ENCODE measurements at places on chromosomes 16 and 17.

- DNase-seq, result peak; percentile 55
These were observed 791 bp downstream of the MCRIP2 start for GRCh38 chr16:642189-643049.

DNA sequence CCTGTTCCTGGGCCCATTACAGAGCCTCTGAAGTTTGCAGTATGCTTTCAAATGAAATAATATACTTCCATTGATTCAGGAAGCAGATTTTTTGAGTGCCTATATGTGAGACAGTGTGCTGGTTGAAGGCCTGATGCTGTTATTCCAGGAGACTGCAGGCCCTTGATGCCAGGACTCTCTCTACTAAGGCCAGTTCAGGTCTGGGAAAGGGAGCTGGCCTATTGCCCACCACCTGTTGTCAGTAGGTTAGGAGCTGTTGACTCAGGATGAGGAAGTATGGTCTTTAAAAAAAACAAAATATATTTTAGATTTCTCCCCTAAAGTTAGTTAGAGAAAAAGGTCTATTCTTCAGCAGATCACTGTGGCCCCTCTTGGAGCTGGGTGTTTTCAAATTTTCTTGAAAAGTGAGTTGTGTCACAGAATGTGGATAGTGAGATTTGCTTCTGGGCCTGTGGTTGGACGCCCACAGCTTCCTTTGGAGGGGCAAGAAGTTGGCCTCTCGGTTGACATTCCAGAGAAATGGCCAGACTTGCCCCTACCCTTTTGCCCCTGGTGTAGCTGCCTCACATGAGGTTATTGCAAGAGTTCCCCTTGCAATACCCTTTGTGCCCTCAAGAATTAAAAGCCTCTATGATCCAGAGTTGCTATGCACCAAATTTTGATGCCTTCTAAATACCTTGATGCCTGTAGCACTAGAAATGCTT, 7.9 kb downstream of the ESRP2 start:
- DNase-seq, result no peak

GRCh38 chr17:4591529-4591928, 7.2 kb downstream of the SMTNL2 start:
- peak; percentile 66 for DNase-seq

DNA sequence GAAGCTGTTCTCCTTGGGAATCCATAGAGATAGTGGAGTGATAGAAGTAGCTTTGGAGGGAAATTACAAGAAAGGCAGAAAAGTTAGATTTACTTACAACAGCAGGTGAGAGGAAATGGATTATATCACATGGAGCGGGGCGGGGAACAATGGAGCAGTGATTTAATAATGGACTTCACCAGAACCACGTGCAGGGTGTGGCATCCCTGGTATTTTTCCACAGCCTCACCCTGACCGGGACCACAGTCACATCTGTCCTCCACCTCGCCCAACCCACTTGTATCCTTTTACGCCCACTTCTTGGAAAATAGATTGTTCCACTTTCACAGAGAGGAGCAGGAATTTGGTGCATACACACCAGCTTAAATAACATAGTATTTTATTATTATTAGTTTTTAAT, 15.9 kb upstream of the CYB5B start:
- DNase-seq, result no peak

DNA sequence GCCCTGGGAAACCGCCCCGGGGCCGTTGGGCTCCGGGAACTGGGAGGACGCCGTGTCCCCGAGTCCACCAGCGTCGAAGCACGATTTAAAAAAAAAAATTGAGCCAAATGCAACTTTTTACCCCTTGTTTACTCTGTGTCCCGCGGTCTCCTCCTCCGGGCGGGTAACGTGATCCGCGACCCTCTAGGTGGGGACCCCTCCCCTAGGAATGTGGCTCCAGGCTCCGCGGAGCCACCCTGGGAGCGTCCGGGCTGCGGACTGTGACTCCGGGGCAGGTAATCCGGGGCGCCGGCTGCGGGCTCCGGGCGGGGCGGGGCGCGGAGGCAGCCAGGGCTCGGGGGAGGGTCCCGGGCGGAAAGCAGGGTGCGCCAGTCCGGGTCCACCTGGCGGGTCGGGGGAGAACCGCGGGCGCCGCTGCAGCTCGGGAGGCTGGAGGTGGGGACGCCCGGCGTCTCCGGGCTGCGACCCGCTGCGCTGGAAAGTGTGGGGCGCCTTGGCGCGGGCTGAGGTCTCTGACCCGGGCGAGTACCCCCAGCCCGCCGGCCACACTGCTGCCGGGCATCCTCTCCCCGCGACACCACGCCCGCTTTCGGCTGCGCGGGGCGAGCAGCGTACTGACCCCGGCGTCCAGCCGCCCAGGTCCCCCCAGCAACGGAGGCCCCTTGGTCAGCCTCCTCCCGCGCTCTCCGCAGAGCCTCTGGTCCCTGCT, 852 bp upstream of the HELZ start:
- DNase-seq, result peak; percentile 33

DNA sequence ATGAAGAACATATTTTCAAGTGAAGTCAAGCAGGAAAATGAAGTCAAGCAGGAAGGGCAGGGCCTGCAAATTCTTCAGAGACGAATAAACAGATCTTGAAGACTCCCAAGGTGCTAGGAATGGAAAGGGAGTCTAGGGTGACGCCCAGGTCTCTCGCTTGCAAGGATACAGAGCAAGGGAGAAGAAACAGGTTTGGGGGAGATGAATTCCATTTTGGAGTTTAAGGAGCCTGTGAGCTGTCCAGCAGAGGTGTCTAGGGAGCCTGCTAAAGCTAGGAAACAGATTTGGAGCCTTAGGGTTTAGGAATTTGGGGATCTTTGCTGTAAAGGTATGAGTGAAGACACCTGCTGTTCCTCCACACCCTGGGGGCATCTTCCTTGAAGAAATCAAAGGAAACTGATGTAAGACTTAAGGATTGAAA, 2.0 kb upstream of the UNKL start:
- no peak for DNase-seq

GRCh38 chr17:4540224-4540651, 14.9 kb downstream of the MYBBP1A start:
- DNase-seq, result no peak

GRCh38 chr16:11390573-11391495, 45.6 kb downstream of the RMI2 start:
- DNase-seq, result no peak

GRCh38 chr16:88792078-88792550, 7.1 kb upstream of the PIEZO1 start:
- no peak for DNase-seq

DNA sequence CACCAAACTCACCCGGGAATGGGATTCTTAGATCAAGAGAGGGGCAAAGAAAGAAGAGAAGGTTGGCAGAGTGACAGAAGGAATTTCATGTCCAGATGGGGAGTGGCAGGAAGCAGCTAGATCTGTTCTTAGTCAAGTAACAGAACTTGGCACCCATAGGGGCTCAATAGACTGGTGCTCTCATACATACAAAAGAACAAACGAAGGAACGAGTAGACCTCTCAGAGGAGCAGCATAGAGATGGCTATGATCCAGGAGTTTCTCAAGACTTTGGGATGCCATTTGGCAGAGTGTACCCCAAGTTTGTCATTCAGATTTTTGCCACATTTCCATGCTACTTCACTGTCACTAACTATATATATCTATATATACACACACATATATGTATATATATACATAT, 47.9 kb downstream of the GINS3 start:
- no peak for DNase-seq

DNA sequence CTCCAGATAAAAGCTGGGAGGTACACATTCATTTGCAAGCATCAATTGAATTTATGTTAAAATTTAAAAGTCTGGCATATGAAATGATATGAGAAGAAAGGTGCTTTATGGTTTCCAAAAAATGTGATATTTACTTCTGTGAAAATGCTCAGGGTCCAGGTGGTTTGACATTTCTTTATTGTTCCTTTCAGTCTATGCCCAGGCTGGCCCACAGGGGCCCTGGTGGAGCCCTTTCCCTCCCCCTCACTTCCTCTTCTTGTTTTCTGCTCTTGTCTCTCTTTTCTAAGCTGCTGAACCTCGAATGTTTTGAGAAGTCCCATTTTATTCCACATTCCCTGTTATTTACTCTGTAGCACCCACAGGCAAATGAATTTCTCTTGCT, 127.8 kb downstream of the HS3ST3B1 start:
- DNase-seq, result no peak

DNA sequence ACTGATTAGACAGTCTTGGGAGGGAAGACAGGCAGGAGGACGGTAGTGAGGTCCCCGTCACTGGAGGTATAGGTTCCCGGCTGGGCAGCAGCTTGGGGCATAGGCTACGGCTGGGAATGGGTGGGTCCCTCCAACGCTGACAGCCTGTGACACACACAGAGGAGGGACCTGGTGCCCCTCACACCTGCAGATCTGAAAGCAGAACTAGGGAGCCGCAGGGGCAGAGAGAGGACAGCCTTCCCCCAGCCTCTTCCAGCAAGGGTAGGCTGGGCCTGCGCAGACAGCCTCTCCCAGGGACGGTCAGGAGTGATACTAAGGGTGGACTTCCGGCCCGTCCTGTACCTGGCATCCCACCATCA, 2.0 kb downstream of the P2RX1 start:
- DNase-seq, result no peak

DNA sequence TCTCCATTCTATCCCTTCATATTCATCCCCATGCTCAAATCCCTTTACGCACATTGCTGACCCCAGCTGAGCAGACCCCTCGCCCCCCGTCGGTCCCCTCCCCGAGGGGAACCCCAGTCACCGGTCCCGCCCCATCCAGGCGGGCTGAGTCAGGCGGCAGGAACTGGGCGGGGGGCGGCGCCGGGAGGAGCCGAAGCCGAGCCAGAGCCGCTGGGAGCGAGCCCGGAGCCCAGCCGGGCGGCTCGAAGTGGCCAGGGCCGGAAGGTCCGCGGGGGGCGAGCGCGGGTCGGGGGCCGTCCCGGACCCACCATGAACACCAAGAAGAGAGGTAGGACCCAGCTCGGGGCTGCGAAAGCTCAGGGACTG, 8.6 kb downstream of the RIPOR1 start:
- peak; percentile 88 for DNase-seq

DNA sequence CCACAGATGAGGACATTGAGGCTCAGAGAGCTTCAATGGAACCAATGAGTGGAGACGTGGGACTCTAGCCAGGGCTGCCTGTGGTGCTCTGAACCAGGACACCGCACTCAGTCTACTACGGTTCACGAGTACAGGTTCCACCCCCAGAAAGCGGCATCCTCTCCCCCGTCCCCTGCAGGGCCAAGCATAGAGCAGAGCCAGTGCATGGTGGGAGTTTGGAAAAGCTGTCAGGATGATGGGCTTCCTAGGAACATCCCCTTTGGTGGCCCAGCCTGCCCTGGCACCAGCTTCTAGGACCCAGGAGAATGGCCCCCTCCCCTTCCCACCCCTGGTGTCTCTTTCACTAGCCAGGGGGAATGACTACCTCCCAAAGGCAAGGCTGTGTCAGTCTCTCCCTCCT, 8.4 kb downstream of the ZNF319 start:
- no peak for DNase-seq

- DNase-seq, result no peak
These were observed 371.5 kb downstream of the SEC14L1 start for GRCh38 chr17:77512062-77512946.

DNA sequence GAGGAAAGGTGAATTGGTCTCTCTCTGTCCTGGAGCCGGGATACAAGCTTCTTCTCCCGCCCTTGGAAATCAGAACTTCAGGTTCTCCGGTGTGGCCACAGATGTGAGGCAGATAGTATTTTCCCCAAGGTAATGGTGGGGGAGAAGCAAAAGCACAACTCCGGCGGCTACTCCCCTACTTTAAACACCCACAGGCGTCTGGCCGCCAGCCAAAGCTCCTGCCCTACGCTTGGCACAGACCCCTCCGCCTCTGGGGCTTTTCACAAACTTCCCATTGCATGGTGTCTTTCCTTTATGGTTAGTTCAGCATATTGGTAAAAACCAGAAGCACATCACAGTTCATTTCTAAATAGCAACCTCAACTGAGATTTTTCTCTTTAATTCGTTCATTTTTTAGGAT, 39.4 kb upstream of the B4GALNT2 start:
- no peak for DNase-seq

DNA sequence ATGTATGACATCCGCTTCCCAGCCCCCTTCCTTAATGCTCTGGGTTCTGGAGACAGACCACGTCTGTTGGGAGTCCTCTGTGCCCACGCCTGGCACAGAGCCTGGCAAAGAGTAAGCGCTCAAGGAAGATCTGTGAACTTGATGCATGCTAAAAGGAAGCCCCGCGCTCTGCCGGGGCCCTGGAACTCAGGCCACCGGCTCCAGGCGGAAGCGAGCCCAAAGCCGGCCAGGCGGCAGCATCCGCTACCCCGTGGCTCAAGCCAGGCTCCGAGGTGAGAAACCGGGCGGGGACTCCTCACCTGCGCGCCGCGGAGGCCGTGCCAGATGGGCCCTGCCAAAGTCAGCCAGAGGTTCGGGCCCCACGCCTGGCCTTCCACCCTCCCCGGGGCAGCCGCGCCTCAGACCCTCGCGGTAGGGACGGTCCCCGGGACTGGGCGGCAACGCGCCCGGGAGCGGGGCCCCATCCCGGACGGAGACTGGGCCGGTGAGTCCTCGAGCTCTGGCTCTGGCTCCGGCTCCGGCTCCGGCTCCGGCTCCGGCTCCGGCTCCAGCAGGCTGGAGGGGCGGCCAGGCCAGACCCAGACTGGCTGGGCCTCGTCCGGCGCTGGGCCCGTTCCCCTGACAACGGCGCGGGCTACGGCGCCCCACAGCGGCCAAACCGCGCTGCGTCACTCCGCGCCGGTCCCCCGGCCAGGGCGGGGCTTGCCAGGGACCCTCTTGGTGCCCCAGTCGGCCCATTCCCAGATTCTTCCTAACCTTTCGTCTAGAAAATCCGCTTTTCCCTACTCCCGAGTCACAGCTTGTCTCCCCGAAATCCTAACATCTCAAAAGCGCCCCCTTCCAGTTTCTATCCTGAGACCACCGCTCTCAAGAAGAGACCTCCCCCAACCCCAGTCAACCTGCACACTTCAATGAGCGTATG, at the start of gene ZDHHC1:
Gene ZDHHC1 (minus strand): TSS at position 606 of the 922 bp plus-strand sequence. CDS start 8,702 bp downstream, outside the sequence.
- peak; percentile 95 for DNase-seq

- DNase-seq, result no peak
These were observed 166.7 kb downstream of the XYLT1 start for GRCh38 chr16:17304106-17304490.

GRCh38 chr16:50153596-50154419, 702 bp downstream of the TENT4B start:
- peak; percentile 57 for DNase-seq
